ENCODE measurements at places on chromosomes 12 and 14.

DNA sequence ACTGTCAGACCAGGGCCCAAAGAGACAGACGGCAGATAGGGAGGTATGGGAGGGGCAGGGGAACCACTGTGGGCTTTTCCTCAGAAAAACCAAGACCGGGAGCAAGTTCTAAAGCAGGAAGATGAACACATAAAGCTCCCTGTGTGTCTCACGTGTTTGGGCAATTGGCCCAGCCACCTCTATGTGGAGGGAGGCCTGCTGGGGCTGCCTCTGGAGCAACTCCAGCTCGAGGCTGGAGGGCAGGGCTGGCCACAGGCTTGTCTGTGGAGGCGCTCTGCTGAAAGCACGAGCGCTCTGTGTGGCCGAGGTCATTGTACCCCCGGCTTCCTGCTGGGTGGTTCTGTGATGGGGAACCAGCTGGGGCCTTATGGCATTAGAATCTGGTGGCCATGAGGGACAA, 36.4 kb downstream of the TRAFD1 start:
- no peak for DNase-seq

DNA sequence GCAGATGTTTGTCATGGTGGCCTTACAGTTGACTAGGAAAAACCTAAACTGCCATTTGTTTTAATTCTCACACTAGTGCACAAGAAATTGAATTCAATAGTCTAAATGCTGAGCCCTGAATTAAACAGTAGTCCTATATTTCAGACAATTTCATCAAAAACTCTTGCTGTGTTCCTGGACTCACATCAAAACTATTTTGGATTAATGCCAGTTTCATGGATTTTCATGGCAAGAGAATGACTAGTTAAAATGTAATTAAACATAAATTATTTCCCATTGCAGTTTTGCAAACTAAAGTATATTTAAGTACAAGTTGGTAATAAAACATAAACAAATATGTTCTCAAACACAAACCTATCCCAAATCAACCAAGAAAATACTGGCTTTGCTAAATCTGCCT, 468.0 kb upstream of the PRICKLE1 start:
- DNase-seq, result no peak

GRCh38 chr12:75477137-75477536, 3.4 kb upstream of the GLIPR1 start:
- no peak for DNase-seq

DNA sequence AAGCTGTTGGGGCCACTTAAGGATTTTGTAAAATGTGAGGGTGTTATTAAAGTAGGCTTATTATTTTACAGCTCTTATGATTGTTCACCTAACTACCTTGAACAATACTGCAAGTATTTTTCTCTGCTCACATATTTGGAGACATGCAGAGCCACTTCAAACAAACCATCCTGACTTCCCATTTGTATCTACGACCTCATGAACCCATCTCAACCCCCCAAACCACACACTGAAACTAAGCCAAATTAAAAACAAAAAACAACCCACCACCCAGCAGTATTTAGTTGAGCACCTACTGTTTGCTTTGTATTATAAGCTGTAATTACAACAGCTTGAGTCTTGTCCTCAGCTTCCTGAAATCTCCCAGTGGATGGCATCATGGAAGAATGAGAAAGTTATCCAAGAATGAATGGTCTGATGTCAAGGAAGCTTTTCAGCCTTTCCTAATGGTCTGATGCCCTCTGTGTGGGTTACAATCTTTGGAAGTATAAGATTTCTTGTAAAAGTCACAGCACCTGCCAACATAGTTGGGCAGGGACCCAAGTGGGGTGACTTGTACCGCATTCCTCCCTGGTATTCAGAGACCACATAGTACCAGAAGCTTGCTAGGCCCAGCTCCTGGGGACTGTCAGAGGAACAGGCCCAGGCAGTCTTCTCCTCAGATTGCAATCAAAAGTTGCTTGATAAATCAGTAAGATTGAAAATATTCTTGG, 416.6 kb downstream of the ZFP36L1 start:
- no peak for DNase-seq

GRCh38 chr14:67623114-67623513, 3.4 kb downstream of the ARG2 start:
- peak; percentile 22 for DNase-seq

DNA sequence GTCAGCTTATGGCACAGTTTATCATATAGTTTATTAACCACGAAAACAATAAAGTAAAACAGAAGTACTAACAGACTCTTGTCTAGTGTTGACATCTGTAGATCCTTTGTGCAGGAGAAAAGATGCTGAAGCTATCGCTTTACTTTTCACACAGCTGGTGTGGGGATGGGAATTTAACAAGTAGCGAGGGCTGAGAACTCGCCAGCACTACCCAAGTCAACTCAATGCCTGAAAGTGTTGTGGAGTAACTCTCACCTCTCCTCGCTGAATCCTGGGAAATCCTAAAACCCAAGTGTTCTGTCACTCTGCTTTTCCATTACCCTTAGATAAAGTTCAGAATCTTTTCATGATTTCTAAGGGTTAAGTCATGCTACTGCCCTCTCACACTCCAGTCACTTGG, 264.2 kb downstream of the BMP4 start:
- no peak for DNase-seq

- no peak for DNase-seq
Measured at GRCh38 chr12:92718483-92718990, 15.7 kb downstream of the PLEKHG7 start.

DNA sequence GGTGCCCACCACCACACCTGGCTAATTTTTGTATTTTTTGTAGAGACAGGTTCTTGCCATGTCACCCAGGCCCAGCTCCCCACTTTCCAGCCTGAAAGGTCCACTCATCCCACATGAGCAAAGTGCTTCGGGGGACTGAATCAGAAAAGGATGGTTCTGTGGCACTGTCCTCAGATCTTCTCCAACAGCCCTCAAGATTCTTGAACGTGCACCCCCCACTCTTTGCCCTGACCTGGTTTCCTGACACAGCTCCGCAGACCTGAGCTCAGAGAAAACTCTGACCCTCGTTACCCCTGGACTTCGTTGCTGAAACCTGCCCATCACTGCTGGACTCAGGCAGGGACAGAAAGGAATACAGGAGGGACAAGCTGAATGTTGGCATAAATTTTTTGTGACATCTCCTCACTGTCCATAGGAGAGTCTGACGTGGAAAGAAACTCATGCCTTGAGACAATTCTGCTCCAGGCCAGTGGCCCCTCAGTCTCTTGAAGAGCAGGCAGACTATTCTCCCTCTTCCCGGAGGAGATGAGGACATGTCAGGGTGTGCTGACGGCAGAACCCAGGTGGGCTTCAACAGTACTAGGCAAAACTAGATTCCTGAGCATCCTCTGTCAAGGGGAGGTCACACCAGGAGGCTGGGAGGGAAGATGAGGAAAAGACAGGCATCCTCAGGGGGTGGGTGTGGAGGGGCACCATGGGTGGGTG, 149.3 kb downstream of the DPF3 start:
- DNase-seq, result no peak

DNA sequence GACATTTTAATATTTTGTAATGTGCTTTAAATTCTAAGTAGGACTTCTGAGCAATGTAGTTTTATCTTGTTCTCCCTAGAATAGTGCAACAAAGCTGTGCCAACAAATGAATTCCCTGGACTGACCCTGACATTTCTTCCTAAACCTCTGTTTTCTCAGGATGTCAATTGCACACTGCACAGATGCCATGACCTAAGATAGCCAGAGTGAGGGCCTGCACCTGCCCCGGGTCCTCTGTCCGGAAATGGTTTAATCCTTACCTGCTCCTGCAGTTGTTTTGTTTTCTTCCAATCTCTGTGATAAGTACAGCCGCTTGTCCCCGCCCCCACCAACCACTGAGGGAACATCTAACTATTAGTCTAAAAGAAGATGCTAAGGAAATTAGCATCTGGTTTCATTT, 831.5 kb downstream of the GALC start:
- no peak for DNase-seq

- no peak for DNase-seq
Measured at GRCh38 chr12:53505555-53506449, 1.5 kb downstream of the NPFF start.

- no peak for DNase-seq
Measured at GRCh38 chr12:106434526-106434925, 77.0 kb downstream of the POLR3B start.

DNA sequence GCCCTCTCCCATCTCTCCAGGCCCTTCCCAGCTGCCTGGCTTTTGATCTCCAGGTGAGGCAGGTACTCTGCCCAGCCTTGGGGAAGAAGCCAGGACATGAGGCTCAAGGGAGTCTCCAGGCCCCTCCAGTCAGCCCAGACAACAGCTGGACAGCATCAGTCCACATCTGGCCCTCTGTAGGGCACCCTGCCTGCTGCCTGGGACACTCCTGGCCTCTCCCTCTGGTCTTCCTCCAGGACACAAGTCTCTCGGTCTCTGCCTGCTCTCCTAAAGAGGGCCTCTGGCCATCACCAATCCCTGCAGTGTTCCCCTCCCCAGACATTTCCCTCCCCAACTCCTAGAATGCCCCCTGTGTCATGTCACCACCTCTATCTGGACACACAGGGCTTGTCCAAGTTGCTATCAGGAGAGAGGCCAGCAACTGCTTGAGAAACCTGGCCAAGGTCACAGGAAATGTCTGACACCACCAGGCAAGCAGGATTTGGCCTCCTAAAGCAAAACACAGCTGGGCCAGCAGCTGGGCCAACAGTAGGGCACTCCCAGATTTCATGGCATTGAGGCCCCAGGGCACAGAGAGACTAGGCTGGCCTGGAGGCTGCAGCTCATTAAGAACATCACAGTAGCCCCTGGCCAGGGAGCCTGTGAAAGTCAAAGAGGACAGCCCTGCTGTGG, 29.0 kb downstream of the LTBP2 start:
- DNase-seq, result no peak

DNA sequence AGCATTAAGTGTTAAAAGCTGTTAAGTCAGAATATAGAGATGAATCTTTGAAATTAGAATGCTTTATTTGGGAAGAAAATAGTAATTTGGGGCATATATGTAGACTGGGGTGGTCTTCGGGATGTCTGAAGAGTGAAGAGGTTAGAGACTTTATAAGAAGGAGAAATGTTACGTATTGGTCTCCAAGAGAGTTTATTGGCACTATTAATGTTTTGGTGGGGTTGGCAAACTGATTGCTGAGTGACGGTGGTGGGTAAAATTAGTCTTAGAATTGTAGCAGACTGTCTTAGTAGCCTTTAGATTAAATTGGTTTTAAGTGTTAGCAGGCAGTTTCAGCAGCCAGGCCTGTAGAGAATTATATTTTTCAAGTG, 4.9 kb upstream of the ATP23 start:
- peak; percentile 9 for DNase-seq

DNA sequence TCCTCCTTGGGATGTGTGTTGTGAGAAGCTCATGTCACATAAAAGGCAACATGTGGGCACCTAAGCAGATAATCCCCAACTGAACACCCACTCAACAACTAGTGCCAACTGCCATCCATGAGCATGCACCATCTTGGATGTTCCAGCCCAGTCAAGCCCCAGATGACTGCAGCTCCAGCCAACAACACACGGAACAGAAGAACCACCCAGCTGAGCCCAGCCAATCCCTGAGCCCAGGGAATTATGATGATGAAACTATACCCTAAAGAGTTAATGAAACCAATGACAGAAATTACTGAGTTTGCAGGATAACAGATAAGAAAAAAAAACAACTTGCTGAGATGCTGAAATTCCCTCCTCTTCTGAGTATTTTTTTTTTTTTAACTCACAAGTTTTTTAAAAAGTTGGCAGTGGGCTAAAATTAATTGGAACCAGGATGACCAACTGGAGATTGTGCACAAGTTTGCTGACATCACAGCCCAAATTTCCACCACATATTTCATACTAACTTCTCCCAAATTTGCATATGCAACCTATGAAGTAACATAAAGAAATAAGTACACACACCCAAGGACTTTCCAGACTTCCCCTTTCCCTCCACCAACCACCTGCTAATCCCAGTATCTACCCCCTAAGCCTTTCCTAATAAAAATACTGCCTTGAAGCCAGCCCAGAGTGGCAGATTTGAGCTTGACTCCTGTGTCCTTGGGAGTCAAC, 124.5 kb downstream of the KSR2 start:
- no peak for DNase-seq

DNA sequence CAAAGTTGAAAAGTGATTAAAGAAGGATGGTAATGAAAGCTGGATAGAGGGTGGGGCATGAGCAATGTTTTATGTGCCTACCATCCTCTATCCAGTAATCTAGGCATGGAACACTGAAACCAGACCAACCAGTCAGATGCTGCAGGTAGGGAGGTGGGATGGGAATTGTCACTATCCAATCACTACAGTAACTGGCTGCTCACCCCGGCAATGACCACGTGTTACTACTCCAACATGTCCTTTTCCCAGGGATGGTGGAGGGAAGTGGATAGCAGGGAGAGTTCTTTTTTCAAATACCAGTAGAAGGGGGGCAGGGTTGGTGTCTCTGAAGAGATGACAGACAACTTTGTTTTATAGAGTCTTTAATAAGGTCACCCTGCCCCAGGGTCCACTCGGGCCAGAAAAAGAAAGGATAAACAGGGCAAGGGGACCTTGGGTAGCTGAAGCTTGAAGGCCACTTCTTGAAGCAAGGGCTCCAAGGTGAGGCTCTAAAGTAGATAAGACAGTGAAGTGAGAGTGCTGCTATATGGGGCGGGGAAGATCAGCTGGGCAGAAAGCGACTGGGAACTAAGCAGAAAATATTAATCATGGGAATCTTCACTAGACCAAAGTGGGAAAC, 14.7 kb upstream of the CDH24 start:
- DNase-seq, result no peak

DNA sequence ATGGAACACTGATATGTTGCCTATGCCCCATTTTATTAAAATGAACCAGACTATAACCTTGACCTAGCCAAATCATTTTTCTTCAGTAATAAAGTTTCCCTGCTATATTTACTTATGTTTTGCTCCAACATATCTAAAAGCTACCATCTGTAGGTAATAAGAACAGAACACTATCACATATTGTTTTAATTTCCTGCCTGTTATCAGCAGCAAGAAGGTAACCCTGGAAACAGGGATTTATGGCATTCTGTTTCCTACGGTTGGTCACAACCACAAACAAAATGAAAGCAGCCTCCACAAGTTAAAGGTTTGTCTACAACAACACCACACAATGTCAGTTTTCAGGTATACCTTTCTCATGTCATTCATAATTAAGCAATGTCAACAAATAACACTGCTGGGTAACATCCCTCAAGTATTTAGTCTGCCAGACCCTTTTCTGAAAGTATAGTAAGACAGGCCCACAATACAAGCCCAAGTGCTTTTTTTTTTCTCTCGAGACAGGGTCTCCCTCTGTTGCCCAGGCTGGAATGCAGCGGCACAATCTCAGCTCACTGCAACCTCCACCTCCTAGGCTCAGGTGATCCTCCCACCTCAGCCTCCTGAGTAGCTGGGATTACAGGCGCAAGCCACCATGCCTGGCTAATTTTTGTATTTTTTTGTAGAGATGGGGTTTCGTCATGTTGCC, 25.5 kb downstream of the GCH1 start:
- no peak for DNase-seq

- DNase-seq, result peak; percentile 67
Measured at GRCh38 chr12:12837025-12837812, 24.1 kb downstream of the DDX47 start.

GRCh38 chr12:25985316-25986175, 27.1 kb downstream of the RASSF8 start:
- no peak for DNase-seq

GRCh38 chr14:32820181-32820580, 118.5 kb upstream of the NPAS3 start:
- no peak for DNase-seq
